ENCODE measurements at places on chromosomes 13 and 19. TPM values are rescaled to one million over a fixed set of nuclear protein-coding genes. Genes with fewer than 3 reads are reported as not detected.

DNA sequence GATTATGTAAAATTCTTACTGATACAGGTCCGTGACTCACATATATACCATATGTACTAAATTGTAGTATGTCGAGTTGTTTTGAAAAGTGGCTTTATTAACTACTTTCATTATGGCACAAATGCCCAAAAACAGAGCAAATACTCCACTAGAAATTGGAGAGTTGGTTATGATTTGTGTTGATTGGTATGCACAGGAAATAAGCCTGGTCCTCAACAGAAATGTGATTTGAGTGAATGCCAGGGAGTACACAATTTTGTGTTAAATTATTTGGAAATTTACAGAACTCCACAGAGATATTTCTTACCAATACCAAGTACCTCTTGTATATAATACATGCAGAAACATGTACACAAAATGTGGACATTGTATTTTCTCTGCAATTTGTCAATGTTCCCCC is 676.7 kb downstream of the PCDH9 start:
- no peaks in the 10 kb centered on the region for H3K36me3 ChIP-seq
- H3K27ac ChIP-seq, result no peak overlapping the region
- H3K4me3 ChIP-seq, result no peak overlapping the region
- DNase-seq, result no peak

- no peak overlapping the region for H3K27ac ChIP-seq
- peaks cover 13% of the 10 kb centered on the region for H3K4me1 ChIP-seq
- H3K4me3 ChIP-seq, result no peak overlapping the region
- H3K27me3 ChIP-seq, result no peaks in the 10 kb centered on the region
Measured at GRCh38 chr13:108266321-108266990, 3.1 kb upstream of the TNFSF13B start.

GRCh38 chr19:54345938-54346386 is 7.0 kb upstream of the LILRA4 start:
- no peaks in the 10 kb centered on the region for H3K36me3 ChIP-seq
- no peaks in the 10 kb centered on the region for H3K27me3 ChIP-seq
- H3K27ac ChIP-seq, result 0 out of 2 replicates have a peak overlapping the region, but pooled peaks have one; percentile 3
- H3K4me1 ChIP-seq, result peaks cover 28% of the 10 kb centered on the region

- no peaks in the 10 kb centered on the region for H3K27me3 ChIP-seq
- no peaks in the 10 kb centered on the region for H3K36me3 ChIP-seq
- no peak overlapping the region for H3K27ac ChIP-seq
- H3K4me1 ChIP-seq, result no peaks in the 10 kb centered on the region
- H3K4me3 ChIP-seq, result no peak overlapping the region
Measured at GRCh38 chr13:64855506-64855905, 2374.6 kb downstream of the PCDH9 start.

DNA sequence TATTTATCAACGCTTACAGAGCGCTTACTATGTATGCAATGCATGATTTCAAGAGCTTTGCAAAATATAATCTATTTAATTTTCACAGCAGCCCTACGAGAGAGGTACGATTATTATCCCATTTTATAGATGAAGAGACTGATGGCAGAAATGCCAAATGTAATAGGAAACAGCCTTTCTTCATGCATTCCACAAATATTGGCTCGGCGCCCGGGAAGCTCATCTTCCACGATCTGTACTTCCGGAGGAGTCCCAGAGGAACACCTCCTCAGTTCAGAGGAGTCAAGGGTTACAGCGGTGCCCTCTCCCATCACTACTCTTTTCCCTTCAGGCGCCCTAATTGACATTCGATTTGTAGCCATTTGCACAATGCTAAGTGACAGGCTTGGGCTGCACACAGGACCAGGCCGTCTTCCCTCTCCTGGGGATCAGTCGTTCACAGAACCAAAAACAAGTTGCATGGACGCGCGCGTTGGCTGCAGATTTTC is 1.1 kb upstream of the ARHGAP35 start:
- DNase-seq, result no peak
- no peaks in the 10 kb centered on the region for H3K27me3 ChIP-seq
- peak overlapping the region; percentile 65 for H3K4me3 ChIP-seq
- peak overlapping the region; percentile 93 for H3K27ac ChIP-seq
- H3K4me1 ChIP-seq, result peaks cover 49% of the 10 kb centered on the region

DNA sequence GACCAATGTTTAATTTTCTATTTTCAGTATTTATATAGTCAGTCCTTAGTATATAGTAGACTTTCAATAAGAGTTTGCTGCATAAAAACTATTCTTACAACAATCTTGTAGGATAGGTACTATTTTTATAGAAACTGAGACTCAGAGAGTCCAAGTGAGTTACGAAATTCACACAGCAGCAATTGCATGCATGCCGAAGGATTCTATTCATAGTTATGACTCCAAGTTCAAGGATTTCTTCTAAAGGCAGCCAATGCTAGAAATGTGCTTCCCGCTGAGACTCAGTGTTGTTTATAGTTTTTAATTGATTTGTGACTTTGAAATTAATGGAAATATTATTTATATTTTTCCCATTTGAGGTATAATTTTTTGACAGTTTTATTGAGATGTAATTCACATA is 62.7 kb upstream of the CSNK1A1L start:
- H3K27me3 ChIP-seq, result 0 out of 2 replicates have a peak, but pooled peaks cover 3% of the 10 kb centered on the region
- no peak overlapping the region for H3K27ac ChIP-seq
- H3K4me3 ChIP-seq, result no peak overlapping the region
- H3K36me3 ChIP-seq, result no peaks in the 10 kb centered on the region

DNA sequence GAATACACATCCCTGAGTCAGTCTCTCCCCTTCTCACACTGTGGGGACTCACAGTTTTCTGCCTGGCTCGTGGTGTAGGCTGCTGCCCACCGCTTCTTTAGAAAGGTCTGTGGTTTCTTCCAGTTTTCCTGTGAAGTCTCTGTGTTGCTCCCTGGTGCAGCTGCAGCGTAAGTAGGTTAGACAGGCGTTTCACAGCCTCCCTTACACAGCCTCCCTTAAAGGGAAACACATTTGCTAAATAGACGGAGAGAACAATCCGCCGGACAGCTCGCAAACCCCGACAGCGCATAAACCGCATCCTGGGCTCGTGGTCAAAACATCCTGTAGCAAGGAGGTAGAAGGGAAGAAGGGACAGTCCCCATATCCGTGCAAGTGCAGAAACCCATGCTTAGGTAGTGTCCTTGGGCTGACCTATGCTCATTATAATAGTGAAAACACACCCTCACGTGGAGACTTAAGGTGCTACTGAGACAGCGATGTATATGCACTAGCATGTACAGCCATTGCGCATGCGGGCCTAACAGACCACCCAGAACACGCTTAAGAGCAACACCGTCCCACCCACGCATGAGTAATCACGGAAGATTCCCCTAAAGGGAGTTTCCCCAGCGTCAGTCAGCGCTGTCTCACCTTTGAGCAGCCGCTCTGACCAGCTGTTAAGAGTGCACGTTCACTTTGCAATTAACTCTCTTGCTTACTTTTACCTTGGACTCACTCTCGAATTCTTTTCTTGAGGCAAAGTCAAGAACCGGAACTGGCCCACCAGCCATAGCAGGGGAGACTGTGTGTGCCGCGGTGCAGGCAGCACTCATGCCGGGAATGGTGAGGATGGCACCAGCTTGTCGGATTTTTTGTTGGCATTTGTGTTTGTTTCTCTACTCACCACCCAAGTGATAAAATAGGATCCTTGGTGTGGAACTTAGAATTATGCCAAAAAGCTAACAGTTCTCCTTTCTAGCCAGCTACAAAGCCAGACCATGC is 16.6 kb downstream of the SIGLEC8 start:
- peaks cover 34% of the 10 kb centered on the region for H3K4me1 ChIP-seq
- H3K36me3 ChIP-seq, result no peaks in the 10 kb centered on the region
- H3K27ac ChIP-seq, result no peak overlapping the region

DNA sequence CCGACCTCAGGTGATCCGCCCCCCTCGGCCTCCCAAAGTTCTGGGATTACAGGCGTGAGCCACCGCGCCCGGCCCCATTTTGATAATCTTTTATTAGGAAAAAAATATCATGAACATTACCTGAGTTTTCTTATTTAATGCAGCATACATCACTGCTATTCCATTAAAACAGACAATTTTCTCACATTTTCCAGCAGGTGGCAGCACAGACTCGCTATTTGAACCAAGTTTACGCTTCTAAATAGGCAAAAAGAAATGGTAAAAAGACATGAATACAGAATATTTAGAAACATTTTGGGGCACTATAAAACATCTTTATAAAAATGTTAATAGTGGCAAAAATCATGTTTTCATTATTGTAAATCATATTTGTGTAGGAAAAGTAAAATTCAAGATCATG is 903.1 kb downstream of the SLITRK6 start:
- no peaks in the 10 kb centered on the region for H3K36me3 ChIP-seq
- H3K4me1 ChIP-seq, result peaks cover 9% of the 10 kb centered on the region

GRCh38 chr19:48918071-48918470 is 15.4 kb upstream of the DHDH start:
- peak; percentile 68 for DNase-seq
- no peak overlapping the region for H3K4me3 ChIP-seq
- H3K4me1 ChIP-seq, result peaks cover 9% of the 10 kb centered on the region
- peak overlapping the region; percentile 71 for H3K27ac ChIP-seq
- H3K27me3 ChIP-seq, result no peaks in the 10 kb centered on the region

DNA sequence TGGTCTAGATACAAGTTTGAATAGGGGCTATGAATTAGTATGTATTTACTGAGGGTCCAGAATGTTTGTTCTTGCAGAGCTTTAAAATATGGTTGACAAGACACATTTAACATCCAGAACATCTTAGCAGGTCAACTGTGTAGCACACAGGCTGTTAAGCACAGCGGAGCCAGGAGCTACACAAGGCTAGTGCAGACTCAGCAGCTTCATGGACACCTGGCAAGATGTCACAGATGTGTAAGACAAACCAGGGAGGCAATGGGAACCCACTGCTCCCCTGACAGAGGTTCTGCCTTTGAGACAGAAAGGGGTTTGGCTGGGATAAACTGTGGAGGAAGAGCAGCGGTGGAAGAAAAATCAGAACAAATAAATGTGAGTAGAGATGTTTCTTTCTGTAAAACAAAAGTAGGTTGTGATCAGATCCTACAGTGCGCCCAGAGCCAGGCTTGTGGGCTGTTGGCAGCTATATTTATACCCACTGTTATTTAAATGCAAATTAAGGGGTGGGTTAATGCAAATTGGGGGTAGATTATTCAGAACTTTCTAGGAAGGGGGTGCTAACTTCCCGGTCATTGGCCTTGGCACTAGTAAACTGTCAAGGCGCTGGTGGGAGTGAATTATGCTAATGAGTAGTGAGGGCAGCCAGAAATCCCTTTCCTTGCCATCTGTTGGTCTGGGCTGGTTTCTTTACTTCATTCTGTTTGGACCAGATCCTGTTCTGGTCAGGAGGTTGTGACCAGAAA is 33.0 kb downstream of the MIPEP start:
- no peaks in the 10 kb centered on the region for H3K4me1 ChIP-seq
- no peak for DNase-seq
- H3K27ac ChIP-seq, result no peak overlapping the region
- H3K4me3 ChIP-seq, result no peak overlapping the region

DNA sequence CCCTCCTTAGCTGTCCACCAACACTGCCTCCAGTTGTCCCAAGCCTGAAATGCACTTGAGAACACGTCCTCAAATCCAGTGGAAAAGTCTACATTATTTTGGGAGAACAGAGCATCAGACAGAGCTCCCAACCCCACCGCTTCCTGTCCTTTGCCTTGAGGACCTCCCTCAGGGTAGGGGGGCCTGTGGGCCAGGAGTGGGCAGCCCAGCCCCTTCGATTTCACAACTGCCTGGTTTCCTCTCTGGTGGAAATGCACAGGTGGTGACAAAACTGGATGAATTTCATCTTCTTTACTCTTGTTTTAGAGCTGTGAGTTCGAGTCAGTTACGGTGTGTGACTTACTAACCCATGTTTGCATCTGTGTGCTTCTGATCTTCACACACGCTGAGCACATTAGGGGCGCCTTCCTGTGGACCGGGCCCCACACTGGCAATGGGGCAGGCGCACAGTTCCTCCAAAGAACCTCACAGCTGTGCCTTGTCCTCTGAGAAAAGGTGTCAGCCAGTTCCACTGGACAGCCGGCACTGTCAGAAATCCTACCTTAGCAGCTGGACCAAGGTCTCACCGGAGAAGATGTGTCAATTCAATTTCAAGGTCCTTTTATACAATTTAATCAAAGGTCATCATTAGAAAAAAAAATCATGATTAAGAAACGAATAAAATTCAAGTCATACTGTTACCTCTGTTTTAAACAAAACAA is 80.2 kb downstream of the IRS2 start:
- no peak for DNase-seq
- H3K4me3 ChIP-seq, result no peak overlapping the region
- H3K4me1 ChIP-seq, result no peaks in the 10 kb centered on the region
- no peaks in the 10 kb centered on the region for H3K27me3 ChIP-seq
- no peak overlapping the region for H3K27ac ChIP-seq
- no peaks in the 10 kb centered on the region for H3K36me3 ChIP-seq

- peak overlapping the region; percentile 72 for H3K27ac ChIP-seq
- peak; percentile 70 for DNase-seq
- H3K27me3 ChIP-seq, result no peaks in the 10 kb centered on the region
- H3K4me3 ChIP-seq, result peak overlapping the region; percentile 36
- H3K36me3 ChIP-seq, result peaks cover 36% of the 10 kb centered on the region
- peaks cover 40% of the 10 kb centered on the region for H3K4me1 ChIP-seq
Measured at GRCh38 chr13:113493315-113493951, 2.9 kb upstream of the DCUN1D2 start.

DNA sequence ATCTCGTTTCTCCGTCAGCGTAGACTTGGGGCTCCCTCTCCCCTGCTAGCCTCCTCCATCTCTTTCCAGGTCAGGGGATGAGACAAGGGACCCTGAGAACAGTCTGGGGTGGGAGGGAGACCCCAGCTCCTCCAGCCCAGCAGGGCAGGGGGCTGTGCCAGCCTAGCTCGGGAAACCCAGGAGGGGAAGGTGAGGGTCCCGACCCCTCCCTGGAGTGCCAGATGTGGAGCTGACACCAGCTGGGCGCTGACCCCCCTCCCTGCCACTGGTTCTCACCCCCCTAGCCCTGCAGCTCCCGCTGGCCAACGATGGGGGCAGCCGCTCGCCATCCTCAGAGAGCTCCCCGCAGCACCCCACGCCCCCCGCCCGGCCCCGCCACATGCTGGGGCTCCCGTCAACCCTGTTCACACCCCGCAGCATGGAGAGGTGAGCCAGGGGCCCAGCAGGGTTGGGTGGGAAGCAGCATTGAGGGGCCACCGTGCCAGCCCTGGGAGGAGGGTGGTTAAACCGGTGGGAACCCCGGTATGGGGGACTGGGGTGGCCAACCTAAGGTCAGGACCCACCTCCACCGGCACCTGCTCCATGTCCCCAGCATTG is 5.1 kb upstream of the TGFBR3L start:
- DNase-seq, result no peak
- no peaks in the 10 kb centered on the region for H3K27me3 ChIP-seq
- H3K4me3 ChIP-seq, result no peak overlapping the region
- H3K4me1 ChIP-seq, result peaks cover 8% of the 10 kb centered on the region

- no peak for DNase-seq
- no peak overlapping the region for H3K27ac ChIP-seq
- H3K27me3 ChIP-seq, result no peaks in the 10 kb centered on the region
- no peak overlapping the region for H3K4me3 ChIP-seq
- no peaks in the 10 kb centered on the region for H3K36me3 ChIP-seq
- peaks cover 12% of the 10 kb centered on the region for H3K4me1 ChIP-seq
Measured at GRCh38 chr19:11539495-11540365, 1.1 kb downstream of the CNN1 start.

KASH5 gene
- total RNA-seq, result 0.52 TPM

VPS36 gene
- total RNA-seq, result 48.7 TPM

ZNF154 gene
- total RNA-seq, result not detected

TSPAN16 gene
- total RNA-seq, result not detected

PGLYRP2 gene
- not detected for total RNA-seq

SGTA gene
- total RNA-seq, result 31.2 TPM

TMEM145 gene
- total RNA-seq, result 18.7 TPM

ICAM3 gene
- 206 TPM for total RNA-seq

OR7A5 gene
- 0.15 TPM for total RNA-seq

FAAP24 gene
- 10.5 TPM for total RNA-seq

PSG7 gene
- not detected for total RNA-seq

TMEM150B gene
- not detected for total RNA-seq

Data from Karpas-422 (cell line).